ENCODE measurements at places on chromosomes 5 and 9.

- DNase-seq = no peak
These were observed 32.0 kb upstream of the LRRC19 start for GRCh38 chr9:27037499-27037898.

DNA sequence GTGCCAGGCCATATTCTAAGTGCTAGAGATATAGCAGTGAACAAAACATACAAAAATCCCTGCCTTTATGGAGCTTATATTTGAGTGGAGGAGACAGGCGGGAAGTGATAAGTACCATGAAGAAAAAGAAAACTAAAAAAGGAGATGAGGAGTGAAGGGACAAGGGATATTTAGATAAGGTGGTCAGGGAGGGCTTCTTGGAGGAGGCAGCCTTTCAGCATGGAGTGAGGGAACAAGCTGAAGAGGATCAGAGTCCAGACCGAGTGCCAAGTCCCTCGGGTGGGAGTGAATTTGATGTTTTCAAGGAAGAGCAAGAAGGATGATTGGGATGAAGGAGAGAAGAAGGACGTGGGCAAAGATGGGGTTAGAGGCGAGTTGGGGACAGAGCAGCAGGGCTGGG is 190.5 kb downstream of the FSTL4 start:
- DNase-seq = no peak

DNA sequence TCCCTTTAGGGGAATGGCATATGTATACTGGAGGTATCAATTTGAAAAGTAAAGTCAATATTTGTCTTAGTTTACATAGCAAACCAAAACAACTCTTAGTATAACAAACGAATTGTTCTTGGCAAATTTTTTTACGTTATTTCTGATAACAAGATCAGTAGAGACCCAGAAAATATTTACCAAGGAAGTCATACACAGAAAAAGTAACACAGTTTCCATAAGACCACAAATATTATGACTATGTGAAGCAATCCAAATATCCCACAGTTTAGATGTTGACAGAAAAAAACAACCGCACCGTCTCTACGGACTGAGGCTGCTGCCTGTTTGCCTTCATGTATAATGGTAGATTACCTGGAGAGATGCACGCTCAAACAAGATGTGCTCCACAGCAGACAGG is 46.5 kb upstream of the DAPK1 start:
- DNase-seq = no peak

GRCh38 chr9:137307255-137308056 is 5.4 kb upstream of the NRARP start:
- DNase-seq = no peak

DNA sequence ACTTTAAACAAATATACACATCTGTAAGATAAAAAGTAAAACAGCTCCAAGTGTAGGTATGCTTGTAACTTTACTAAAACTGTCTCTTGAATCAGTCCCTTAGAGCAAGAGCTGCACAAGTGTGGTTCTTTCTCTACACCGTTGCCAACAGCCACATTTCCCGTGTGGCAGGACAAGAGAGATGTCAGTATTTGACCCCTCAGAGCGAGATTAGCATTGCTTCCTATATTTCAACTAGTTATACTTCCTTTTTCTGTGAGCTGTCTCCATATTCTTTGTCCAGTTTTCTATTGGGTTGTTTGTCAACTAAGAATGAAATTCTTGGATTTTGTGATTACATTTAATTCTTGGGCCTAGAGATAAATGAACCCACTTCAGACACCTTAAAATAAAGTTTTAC is 8.0 kb downstream of the PLIN2 start:
- DNase-seq = no peak

GRCh38 chr5:158599157-158599556 is 500.6 kb downstream of the EBF1 start:
- no peak for DNase-seq

DNA sequence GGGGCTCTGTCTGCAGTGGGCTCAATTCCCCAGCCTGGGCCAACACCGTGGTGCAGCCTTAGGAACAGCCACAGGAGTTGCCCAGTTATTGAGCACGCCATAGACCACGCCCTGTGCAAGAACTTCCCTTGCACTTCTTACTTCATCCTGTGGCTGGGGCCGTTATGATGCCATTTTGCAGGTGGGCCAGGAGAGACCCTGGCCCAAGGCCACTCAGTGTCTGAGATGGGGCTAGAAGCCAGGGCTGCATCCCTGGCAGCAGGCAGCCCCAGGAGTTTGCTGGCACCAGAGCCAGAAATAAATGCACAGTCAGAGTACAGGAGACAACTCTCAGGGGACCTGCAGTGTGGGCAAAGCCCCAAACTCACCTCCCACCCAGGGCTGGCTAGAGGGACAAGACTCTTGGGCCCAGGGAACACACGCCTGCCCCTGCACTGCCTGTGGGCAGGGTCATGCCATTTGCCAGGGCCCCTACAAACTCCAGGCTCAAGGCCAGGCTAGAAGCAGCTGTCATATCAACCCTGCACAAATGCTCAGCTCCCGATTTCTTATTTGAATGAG is 6.7 kb downstream of the CORO2A start:
- DNase-seq = no peak

DNA sequence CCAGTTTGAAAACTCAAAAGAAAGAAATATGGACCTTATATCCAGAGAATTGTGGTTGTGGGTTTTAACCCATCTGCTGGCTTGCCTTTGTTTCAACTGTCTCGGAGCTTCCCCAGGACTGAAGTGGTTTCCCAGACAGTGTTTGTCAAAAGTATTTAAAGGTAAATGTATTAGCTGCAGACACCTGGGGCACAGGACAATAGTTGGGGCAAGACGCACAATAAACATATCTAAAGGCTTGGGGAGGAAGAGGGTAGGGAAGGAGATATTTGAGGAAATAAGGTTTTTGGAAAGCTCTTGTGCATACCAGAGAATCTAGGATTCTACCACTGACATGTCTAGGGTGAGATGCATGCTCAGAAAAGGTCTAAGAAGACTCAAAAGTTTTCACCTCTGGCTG is 99.0 kb downstream of the ADAMTS2 start:
- DNase-seq = no peak

DNA sequence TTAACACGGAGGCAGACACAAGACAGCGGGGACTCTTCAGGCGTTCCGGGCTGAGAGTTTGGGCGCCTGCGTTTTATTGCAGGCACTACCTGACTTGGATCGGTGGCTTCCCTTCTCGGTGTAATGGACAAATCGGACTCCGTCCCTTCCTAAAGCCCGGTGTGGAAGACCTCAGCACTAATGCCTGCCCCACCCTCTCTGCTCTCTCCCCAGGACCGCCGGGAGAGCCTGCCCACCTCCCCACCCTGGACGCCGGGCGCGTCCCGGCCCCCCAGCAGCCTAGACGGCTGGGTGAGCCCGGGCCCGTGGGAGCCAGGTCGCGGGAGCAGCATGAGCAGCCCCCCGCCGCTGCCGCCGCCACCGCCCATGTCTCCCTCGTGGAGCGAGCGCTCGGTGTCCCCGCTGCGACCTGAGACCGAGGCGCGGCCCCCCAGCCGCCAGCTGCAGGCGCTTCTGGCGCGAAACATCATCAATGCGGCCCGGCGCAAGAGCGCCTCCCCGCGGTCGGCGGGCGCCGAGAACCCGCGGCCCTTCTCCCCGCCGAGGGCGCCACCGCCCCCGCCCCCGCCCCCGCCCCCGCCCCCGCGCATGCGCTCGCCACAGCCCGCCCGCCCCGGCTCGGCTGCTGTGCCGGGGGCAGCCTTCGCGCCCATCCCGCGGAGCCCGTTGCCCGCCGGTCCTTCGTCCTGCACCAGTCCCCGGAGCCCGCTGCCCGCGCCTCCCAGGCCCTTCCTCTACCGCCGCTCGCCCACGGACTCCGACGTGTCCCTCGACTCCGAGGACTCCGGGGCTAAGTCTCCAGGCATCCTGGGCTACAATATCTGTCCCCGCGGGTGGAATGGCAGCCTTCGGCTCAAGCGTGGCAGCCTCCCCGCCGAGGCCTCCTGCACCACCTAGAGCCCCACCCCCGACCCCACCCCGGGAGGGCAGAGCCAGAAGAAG is 4.6 kb upstream of the MYOZ3 start:
- DNase-seq = peak; percentile 88

DNA sequence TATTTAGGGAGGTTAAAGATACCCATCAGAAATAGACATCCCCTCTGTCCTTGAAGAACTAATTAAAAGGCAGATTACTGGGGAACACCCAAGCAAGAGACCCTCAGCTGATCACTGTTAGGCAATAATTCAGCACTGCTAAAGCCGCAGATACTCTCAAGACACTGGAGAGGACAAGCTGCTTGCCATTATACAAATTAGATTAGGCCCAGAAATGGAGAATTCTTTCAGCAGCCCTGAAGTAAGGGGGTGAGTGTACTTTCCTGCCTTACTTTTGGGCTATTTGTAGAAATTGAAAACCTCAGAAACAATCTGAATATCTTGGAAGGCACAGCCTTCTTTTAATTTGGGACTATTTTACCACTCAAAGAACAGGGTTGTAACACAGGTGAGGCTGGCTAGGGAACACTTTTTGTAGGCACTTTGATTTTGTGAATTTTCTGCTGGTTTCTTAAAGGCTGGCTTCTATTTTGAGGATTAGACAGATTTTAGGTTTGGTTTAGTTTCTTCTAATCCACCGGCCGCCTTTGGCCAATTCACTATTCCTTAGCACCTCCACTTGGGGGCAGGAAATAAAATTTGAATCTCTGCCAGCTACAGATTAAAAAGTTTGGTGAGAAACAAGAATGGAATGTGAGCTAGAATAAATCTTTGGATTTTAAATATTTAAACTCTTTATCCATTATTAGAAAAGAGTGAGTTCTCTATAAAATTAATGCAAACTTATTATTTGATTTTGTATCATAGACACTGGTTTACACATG is 106.0 kb downstream of the SMARCA2 start:
- peak; percentile 15 for DNase-seq

GRCh38 chr9:37198039-37198729 is 77.8 kb downstream of the ZCCHC7 start:
- no peak for DNase-seq

DNA sequence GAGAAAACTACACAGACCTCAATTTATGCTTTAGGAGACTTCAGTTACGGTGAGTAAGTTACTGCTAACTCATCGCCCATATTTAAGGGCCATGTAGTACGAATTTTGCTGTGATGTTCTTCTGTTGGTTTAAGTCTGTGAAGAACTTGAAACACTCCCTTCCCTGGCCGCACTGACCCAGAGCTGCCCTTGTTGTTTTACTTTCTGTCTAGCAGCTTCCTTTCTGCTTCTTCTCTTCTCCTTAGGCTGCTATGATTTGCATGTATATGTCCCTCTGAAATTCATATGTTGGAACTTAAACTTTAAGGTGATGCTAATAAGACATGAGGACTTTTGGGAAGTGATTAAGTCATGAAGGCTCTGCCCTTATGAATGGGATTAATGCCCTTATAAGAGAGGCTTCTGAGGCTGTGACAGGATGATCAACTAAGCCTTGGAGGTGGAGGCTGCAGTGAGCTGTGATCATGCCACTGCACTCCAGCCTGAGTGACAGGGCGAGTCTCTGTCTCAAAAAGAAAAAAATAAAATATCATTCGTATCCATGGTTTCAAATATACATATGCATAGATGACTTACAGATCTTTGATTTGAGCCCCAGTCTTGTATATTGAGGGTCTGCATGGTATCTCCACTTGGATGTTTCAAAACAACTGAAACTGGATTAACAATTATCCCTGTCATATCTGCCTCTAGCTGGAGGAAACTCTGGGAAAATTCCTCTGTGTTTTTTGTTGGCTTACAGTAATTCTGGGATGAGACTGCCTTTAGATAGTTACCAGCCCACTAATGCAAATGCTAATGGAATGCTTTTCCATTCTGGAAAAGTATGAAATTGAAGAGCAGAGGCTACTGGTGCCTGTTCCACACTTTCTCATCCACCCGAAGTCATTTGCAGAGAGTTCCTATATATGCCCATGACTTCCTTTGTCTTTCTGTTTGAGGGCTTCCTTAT is 263.4 kb upstream of the ACTBL2 start:
- DNase-seq = no peak

DNA sequence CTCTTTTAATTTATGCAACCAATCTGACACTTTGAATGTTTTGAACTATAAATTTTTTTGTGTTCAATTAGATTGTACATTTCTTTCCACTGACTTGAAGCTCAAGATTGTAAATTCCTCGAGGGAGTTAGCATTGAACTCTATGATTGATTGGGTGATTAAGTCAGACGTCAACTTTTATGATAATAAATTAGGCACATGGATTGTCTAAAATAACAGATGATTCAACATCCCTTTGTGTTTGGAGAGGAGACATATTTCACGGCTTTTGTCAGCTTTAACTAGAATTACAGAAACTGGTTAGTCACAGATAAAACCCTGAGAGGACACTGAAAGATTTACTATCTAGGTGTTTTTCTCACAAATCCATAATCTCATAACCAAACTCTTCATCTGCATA is 32.7 kb upstream of the TXNDC8 start:
- no peak for DNase-seq

DNA sequence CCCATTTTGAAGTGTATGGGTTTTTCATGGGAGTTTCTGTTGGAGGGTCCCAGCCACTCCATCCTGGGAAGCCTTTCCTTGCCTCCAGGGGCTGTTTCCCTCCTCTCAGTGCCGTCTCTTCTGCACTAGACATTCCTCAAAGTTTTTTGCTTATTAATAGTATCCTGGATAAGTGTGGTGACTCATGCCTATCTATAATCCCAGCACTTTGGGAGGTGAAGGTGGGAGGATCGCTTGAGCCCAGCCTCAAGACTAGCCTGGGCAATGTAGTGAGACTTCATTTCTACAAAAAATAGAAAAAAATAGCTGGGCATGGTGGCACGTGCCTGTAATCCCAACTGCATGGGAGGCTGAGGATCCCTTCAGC is 43.1 kb downstream of the RALGPS1 start:
- no peak for DNase-seq

- no peak for DNase-seq
These were observed 3.2 kb upstream of the ENHO start for GRCh38 chr9:34526026-34526425.

DNA sequence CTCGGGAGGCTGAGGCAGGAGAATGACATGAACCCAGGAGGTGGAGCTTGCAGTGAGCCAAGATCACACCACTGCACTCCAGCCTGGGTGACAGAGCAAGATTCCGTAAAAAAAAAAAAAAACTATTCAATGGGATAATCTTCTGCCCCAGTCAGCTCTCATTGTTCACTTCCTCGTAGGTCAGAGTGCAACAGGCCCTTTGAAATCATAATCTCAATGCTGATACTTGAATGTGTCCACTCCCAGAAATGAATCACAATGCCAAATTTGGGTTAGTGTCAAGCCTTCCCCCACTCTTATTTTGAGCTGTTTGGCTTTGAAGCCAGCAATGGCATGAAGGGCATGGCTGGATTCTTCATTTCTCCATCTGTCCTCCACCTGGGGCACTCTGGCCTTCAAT is 610.3 kb upstream of the KLF4 start:
- no peak for DNase-seq

GRCh38 chr5:178797546-178798440 is 62.0 kb upstream of the ZNF354B start:
- no peak for DNase-seq

GRCh38 chr9:36698984-36699383 is 126.3 kb downstream of the MELK start:
- no peak for DNase-seq

DNA sequence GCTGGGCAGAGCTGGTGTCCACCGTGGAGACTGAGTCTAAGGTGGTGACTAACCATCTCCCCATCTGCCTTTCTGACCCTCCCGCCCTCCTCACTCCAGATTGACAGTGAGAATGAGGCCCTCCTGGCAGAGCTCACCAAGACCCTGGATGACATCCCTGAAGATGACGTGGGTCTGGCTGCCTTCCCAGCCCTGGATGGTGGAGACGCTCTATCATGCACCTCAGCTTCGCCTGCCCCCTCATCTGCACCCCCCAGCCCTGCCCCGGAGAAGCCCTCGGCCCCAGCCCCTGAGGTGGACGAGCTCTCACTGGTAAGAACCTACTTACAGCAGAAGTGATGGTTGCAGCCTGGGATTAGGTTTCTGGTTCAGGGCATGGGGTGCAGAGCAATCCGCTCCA is 96.5 kb downstream of the PPARGC1B start:
- no peak for DNase-seq

- DNase-seq = no peak
These were observed 20.0 kb upstream of the GCNT1 start for GRCh38 chr9:76438841-76439588.

Measured in Calu3 (cell line).